ENCODE measurements at places on chromosomes 5 and 9. TPM values are rescaled to one million over a fixed set of nuclear protein-coding genes. Genes with fewer than 3 reads are reported as not detected.

NOL8 gene
- total RNA-seq: 29.4 TPM

SPATA24 gene
- 10.1 TPM for total RNA-seq

DNA sequence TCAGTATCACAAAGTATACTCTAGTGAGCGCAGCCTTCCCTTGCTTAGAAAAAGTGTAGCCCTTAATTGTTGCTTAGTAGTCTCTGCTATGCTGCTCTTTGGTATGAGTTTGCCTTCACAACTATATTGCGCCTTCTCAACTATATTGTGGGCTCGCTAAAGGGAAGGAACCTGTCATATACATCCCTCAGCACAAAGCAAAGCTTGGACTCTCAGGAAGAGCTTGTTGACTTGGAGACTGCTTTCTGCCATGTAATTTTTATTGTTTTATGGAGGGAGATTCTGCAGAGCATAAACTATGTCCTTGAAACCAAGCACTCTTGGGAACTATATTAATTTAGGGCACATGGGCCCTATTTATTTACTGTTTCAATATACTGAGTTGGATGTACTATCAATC is 119.1 kb upstream of the HAPLN1 start:
- H3K4me1 ChIP-seq: no peaks in the 10 kb centered on the region
- DNase-seq: no peak
- no peaks in the 10 kb centered on the region for H3K27me3 ChIP-seq
- H3K27ac ChIP-seq: no peak overlapping the region
- no peaks in the 10 kb centered on the region for H3K36me3 ChIP-seq

- H3K4me3 ChIP-seq: no peak overlapping the region
- H3K27me3 ChIP-seq: no peaks in the 10 kb centered on the region
- no peaks in the 10 kb centered on the region for H3K36me3 ChIP-seq
- H3K4me1 ChIP-seq: no peaks in the 10 kb centered on the region
- DNase-seq: no peak
Observed at GRCh38 chr9:110758201-110758600, 89.6 kb downstream of the MUSK start.

DNA sequence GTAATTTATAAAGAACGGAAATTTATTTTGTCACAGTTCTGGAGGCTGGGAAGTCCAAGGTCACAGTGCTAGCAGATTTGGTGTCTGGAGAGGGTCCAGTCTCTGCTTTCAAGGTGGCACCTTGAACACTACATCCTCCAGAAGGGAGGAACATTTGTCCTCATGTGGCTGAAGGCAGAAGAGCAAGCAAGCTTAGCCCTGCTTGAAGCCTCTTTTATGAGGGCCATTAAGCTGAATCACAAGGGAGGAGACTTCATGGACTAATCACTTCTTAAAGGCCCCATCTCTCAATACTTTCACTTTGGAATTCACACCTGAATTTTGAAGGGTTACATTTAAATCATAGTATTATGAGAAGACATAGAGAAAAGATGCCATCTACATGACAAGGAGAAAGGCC is 215.4 kb upstream of the NFIL3 start:
- H3K27me3 ChIP-seq: no peaks in the 10 kb centered on the region
- no peaks in the 10 kb centered on the region for H3K4me1 ChIP-seq
- no peak overlapping the region for H3K4me3 ChIP-seq
- no peak overlapping the region for H3K27ac ChIP-seq
- no peaks in the 10 kb centered on the region for H3K36me3 ChIP-seq

All from Caco-2 (cell line).